Activated T-helper 17 cell treated with anti-CD3 and anti-CD28 coated beads, Interleukin-2, amount 50 U/mL, for 72 hours (primary cell): ENCODE measurements at places on chromosomes 16 and 17.

GRCh38 chr17:46727572-46728348, 90.7 kb downstream of the WNT3 start:
- H3K36me3 ChIP-seq = peaks cover 72% of the 10 kb centered on the region
- H3K4me3 ChIP-seq = no peak overlapping the region
- no peak for ATAC-seq

DNA sequence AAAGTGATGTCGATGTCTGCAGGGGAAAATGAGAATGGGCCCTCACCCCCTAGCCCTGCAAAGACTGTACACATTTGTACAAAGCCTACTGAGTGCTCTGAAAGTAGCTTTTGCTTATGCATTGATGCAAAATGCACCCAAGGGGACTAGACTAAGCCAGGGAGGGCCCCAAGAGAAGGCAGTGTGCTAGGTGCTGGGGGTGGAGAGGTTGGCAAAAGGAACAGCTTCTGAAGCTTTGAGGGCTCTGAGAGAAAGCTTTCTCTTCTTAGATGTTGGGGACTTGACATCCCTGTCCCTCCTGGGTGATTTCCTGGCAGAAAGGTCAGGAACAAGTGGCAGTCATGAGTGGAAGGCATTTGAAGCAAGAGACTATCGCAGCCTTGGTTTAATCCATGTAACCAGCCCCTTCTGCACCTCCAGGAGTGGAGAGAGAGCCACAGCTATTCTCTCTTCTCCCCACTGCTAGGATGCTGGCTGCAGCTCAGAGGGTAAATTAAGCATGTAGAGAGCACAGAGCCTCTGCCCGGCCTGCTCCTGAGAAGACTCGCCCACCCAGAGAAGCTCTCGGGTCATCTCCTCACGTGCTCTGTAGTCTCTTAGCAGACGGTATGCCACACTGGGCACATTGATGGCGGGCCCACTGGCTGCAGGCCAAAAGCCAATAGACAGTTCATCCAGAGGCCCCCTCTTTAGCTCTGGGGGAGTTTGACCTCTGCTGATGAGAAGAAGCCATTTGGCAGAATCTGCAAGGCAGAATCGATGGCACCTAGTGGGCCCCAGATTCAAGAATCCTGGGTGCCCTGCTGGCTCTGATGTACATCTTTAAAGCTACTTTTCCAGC, 221.4 kb downstream of the MSI2 start:
- H3K4me3 ChIP-seq = no peak overlapping the region
- peaks cover 26% of the 10 kb centered on the region for H3K4me1 ChIP-seq
- H3K36me3 ChIP-seq = peaks cover 4% of the 10 kb centered on the region
- no peak for ATAC-seq
- H3K27me3 ChIP-seq = no peaks in the 10 kb centered on the region

DNA sequence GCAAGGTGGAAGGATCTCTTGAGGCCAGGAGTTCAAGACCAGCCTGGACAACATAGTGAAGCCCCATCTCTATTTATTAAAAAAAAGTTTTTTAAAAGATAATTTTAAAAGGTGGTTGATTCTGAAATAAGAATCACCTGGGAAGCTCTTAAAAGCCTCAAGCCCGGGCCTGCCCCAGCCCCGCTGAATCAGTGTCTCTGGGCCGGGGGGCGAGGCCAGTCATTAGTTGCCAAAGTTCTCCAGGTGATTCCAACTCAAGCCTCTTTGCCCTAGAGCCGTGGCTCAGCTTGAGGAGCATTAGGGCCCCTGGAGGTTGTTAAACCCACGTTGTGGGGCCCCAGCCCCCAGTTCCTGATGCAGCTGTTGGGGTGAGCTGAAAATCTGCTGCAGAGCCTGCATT, 24.6 kb downstream of the JPH3 start:
- peaks cover 17% of the 10 kb centered on the region for H3K27me3 ChIP-seq
- ATAC-seq = no peak
- no peaks in the 10 kb centered on the region for H3K4me1 ChIP-seq
- no peak overlapping the region for H3K4me3 ChIP-seq
- H3K27ac ChIP-seq = no peak overlapping the region

DNA sequence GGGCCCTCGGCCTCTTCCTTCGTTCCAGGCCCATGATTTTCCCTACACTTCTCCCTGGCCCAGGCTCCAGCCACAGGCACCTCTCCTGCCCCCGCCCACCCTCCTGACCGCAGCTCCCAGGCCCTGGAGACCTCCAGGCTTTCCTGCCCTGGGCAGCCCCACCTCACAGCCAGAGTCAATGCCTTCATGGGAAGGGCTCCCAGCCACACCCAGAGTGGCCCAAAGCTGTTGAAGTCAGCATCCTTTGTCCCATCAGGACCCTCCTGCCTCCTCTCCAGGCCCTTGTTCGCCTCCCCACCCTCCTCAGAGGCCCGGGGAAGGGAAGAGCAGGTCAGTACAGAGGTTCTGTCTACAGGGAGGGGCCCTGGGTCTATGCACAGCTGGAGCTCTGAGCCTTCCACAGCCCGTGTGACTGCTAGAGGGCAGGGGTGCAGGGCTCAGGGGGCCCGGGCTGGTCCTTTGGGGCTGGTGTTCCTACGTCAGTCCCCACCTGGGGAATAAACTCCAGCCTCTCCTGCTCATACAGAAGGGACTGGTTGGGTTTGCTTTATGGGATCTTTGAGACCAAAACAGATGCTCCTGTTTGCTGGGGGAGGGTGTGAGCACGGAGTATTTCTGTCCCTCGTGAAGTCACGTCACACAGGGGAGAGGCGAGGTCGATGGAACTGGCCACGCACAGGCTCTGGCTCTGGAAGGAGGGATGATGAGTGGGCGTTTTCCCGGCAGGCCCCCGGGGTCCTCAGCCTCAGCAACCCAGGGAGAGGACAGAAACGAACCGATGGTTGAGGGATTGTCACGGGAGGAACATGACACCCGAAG, 20.3 kb downstream of the TRARG1 start:
- H3K4me3 ChIP-seq = no peak overlapping the region
- no peaks in the 10 kb centered on the region for H3K27me3 ChIP-seq
- H3K27ac ChIP-seq = no peak overlapping the region
- H3K36me3 ChIP-seq = no peaks in the 10 kb centered on the region
- no peak for ATAC-seq
- peaks cover 4% of the 10 kb centered on the region for H3K4me1 ChIP-seq

GRCh38 chr16:30005341-30006094, 5.3 kb downstream of the DOC2A start:
- peaks cover 12% of the 10 kb centered on the region for H3K27me3 ChIP-seq
- ATAC-seq = peak; percentile 61
- peaks cover 24% of the 10 kb centered on the region for H3K36me3 ChIP-seq
- H3K4me1 ChIP-seq = peaks cover 6% of the 10 kb centered on the region
- no peak overlapping the region for H3K27ac ChIP-seq

GRCh38 chr17:2233441-2233947, 70.1 kb downstream of the SMG6 start:
- peaks cover 5% of the 10 kb centered on the region for H3K4me1 ChIP-seq
- ATAC-seq = no peak

GRCh38 chr16:85608887-85609286, 4.2 kb upstream of the GSE1 start:
- no peak for ATAC-seq
- no peaks in the 10 kb centered on the region for H3K27me3 ChIP-seq
- no peak overlapping the region for H3K4me3 ChIP-seq

- H3K4me3 ChIP-seq = no peak overlapping the region
- H3K36me3 ChIP-seq = no peaks in the 10 kb centered on the region
- H3K27ac ChIP-seq = no peak overlapping the region
Measured at GRCh38 chr16:47999595-47999994, 156.2 kb downstream of the ABCC12 start.

DNA sequence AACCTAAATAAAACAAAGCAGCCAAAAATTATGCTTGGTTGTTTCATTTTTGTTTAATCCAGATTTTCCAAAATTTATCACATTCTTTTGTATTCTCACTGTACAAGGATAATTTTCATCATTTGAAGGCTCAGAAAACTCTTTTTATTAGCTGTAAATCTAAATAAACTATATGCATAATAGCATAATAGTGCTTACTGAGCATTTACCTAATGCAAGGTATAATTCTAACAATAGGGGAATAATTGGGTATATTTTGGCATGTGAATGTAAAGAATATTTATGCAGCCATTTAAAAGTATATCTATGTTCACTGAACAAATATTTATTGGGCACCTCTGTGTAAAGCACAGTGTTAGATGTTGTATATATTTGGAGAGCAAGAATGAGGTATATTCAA, 17.0 kb downstream of the PALB2 start:
- peaks cover 94% of the 10 kb centered on the region for H3K36me3 ChIP-seq
- H3K27me3 ChIP-seq = no peaks in the 10 kb centered on the region
- H3K4me1 ChIP-seq = no peaks in the 10 kb centered on the region
- no peak overlapping the region for H3K4me3 ChIP-seq
- H3K27ac ChIP-seq = no peak overlapping the region
- ATAC-seq = no peak

DNA sequence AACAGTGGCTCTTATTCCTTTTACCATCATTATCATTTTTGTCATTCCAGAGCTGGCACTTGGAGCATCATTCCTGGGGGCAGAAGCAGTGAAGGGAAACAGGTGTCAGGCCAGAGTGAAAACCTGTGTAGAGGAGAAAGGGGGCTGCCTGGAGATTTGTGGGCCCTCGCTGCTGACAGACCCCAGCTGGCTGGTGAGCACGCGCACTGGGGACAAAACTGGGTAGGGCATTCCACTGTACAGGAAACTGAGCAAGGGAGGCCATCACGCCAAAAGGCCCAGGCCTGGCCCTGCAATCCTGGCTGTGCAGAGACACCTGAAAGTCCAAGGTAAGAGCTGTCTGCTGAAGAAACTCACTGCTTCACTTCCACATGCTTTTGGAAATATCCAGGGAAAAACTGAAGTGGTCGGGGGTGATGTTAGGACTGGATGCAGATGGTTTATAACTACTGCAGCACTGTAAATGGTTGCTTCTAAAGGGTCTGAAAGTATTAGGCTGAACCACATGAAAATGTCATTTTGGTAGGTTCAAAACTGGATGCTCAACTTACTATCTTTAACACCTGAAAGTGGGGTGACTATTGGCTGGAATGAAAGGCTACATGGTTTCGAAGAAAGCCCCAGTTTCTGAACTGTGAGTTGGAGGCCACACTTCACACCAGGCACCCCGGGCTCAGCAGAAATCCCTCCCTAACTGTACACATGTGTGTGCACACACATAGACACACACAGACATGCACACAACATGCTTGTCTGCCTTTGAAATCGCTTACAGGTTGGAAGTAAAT, 225.0 kb downstream of the C16orf78 start:
- no peaks in the 10 kb centered on the region for H3K36me3 ChIP-seq
- no peak overlapping the region for H3K27ac ChIP-seq
- no peak for ATAC-seq
- H3K4me1 ChIP-seq = no peaks in the 10 kb centered on the region
- H3K27me3 ChIP-seq = peaks cover 13% of the 10 kb centered on the region

DNA sequence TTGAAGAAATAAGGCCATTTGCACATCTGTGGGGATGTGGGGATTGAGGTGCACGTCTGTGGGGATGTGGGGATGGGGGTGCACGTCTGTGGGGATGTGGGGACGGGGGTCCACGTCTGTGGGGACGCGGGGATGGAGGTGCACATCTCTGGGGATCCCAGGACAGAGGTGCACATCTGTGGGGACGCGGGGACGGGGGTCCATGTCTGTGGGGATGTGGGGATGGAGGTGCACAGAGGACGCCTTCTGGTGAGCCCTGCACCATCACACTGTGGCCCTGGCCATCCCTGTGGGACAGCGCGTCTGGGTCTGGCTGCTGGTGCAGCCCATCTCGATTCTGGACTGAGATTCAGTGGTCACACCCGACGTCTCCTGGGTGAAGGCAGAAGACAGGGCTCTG, 161.4 kb downstream of the LAT start:
- peaks cover 24% of the 10 kb centered on the region for H3K4me1 ChIP-seq
- ATAC-seq = no peak
- H3K27me3 ChIP-seq = no peaks in the 10 kb centered on the region
- peaks cover 14% of the 10 kb centered on the region for H3K36me3 ChIP-seq
- H3K4me3 ChIP-seq = no peak overlapping the region
- H3K27ac ChIP-seq = no peak overlapping the region

DNA sequence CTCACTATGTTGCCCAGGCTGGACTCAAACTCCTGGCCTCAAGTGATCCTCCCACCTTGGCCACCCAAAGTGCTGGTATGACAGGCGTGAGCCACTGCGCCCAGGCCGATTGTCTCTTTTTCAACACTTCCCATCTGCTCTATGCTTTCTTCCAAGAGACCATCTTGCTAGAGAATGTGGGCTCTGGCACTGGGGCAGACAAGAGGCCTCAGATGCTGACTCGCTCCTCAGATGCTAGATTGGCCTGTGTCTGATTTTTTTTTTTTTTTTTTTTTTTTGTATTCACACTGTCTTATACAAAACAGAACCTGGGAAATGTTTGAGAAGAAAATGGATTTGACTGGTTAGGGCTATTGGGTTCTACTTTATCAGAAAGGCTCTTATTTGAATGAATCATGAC, 58.2 kb downstream of the CYB5D2 start:
- H3K27me3 ChIP-seq = no peaks in the 10 kb centered on the region
- H3K4me3 ChIP-seq = no peak overlapping the region
- H3K36me3 ChIP-seq = peaks cover 66% of the 10 kb centered on the region
- H3K4me1 ChIP-seq = peaks cover 6% of the 10 kb centered on the region
- H3K27ac ChIP-seq = no peak overlapping the region
- ATAC-seq = no peak

- H3K36me3 ChIP-seq = peaks cover 88% of the 10 kb centered on the region
- peak overlapping the region; percentile 99 for H3K4me3 ChIP-seq
- H3K27ac ChIP-seq = peak overlapping the region; percentile 86
- H3K4me1 ChIP-seq = peaks cover 56% of the 10 kb centered on the region
Measured at GRCh38 chr16:67173808-67174705, 3.7 kb downstream of the NOL3 start.

DNA sequence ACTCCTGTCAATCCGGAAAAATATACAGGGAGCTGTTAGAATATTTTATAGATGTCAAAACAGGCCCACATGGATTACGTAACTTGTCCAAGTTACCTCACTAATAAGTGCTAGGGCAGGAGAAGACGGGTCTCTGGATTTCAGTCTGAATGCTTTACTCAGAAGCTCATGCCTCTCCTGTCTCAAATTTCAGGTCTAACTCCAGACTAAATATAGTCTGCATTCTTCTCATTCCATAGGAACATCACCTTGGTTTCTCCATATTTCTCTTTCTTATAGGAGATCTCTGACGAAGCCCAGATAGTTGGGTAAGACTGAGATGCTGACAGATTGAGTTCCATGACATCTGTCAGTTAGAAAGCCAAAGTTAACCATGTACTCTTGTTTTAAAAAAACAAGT, 174.2 kb downstream of the STX8 start:
- no peak overlapping the region for H3K4me3 ChIP-seq

- H3K27ac ChIP-seq = no peak overlapping the region
- H3K4me1 ChIP-seq = no peaks in the 10 kb centered on the region
- no peaks in the 10 kb centered on the region for H3K36me3 ChIP-seq
- H3K4me3 ChIP-seq = no peak overlapping the region
- ATAC-seq = no peak
- H3K27me3 ChIP-seq = peaks cover 19% of the 10 kb centered on the region
Measured at GRCh38 chr17:15129986-15130385, 135.1 kb downstream of the PMP22 start.

- no peak for ATAC-seq
- H3K27me3 ChIP-seq = peaks cover 35% of the 10 kb centered on the region
Measured at GRCh38 chr17:45902892-45903346, 8.6 kb downstream of the MAPT start.

GRCh38 chr17:68829211-68829610, 126.0 kb downstream of the ABCA8 start:
- H3K36me3 ChIP-seq = no peaks in the 10 kb centered on the region
- ATAC-seq = no peak
- H3K27me3 ChIP-seq = peaks cover 21% of the 10 kb centered on the region
- no peak overlapping the region for H3K27ac ChIP-seq
- H3K4me1 ChIP-seq = no peaks in the 10 kb centered on the region

- no peak overlapping the region for H3K27ac ChIP-seq
- H3K27me3 ChIP-seq = no peaks in the 10 kb centered on the region
- H3K4me3 ChIP-seq = no peak overlapping the region
- H3K4me1 ChIP-seq = no peaks in the 10 kb centered on the region
- no peaks in the 10 kb centered on the region for H3K36me3 ChIP-seq
Measured at GRCh38 chr16:72961115-72961832, 86.7 kb downstream of the ZFHX3 start.
